ENCODE measurements at places on chromosomes 1 and 21.

- no peak for DNase-seq
These were observed 66.7 kb upstream of the ABCD3 start for GRCh38 chr1:94351481-94351880.

DNA sequence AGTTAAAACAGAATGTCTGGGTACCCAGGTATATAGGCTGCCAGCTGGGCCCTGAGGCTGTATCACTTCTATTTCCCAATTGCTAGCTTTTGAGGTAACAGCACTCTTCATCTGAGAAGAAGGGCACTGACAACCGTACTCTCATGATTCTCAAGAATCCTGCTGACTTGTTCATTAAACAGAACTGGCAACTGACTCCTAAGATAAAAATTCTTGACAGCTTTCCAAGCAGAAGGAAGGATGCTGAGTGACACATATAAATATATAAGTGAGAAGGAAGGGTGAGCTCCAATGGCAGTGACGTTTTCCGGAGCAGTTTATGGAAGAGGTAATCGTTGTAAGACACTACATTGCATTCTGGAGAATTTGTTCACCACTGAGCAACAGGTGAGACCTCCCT is 48.1 kb upstream of the NRIP1 start:
- DNase-seq, result no peak

- peak; percentile 99 for DNase-seq
These were observed 38.8 kb upstream of the SRSF10 start for GRCh38 chr1:24018611-24019580.

DNA sequence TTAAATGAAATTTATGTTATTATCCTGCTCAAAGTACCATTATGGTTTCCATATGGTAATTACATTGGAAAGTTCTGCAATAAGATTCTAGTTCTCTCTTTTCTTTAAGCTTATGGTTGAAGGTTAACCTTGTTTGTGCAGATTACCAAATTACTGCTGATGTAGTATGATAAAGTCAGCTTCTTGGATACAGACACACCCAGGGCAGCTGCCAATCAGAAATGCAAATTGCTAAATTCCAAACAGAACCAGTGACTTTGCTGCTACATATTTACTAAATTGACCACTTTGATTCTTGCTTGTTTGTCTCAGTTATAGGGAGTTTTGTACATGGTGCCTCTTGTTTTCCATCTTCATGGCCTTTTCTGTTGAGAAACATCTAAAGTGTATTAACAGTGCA is 26.5 kb downstream of the GNAT2 start:
- DNase-seq, result no peak

DNA sequence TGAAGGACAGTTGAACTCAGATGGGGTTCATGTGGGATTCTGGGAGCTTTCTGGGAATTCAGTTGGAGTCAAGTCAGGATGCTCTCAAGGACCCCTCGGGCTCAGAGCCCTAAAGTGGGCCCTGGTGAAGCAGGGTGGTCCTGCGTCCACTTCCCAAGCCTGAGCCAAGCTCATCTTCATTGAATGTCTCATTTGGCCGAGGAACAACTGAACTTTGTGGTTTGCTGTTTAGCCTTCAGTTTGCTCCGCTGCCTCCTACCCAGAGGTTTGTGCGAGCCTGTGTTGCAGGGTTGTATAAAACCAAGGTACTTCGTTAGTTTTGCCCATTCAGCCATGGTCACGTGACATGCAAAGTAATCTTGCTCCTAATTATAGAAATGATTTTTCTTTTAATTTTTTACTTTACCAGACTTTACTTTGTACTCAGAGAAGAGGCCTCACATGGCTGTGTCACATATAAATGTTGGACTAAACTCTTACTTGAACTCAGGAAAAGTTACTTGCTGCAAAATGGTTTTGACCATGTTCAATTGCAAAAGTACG is 49.7 kb downstream of the B3GALT5 start:
- DNase-seq, result peak; percentile 46

DNA sequence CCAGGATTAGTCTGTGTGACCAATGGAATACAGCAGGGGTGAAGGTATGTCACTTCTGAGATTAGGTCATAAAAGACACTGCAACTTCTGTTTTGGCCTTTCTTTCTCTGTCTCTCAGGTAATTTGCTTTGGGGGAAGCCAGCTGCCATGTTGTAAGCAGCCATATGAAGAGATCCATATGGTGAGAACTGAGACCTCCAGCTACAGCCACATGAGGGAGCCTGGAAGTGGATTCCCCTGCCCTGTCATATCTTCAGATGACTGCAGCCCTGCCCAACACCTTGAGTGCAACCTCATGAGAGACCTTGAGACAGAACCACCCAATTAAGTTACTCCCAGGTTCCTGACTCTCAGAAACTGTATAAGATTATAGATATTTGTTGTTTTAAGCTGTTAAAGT is 70.1 kb upstream of the ESRRG start:
- DNase-seq, result no peak

DNA sequence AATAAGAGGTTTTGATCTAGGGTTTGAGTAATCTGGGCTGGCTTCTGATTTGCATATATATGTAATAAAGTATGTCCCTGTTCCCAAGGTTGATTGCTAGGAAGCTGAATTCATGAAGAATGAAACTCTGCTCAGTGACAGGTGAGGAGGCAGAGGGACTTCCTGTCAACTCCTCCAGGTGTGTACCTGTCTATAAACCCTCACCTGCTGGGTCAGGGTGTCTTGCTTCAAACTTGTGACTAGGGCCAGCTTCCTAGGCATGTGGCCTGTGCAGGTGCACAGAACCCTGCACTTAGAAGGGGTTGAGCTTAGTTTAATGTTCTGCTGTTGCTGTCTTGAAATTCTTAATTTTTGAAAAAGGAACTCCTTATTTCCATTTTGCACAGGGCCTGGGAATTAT is 21.1 kb downstream of the OLFML3 start:
- DNase-seq, result no peak

- DNase-seq, result no peak
These were observed 121.1 kb downstream of the PSMG1 start for GRCh38 chr21:39062196-39062595.

DNA sequence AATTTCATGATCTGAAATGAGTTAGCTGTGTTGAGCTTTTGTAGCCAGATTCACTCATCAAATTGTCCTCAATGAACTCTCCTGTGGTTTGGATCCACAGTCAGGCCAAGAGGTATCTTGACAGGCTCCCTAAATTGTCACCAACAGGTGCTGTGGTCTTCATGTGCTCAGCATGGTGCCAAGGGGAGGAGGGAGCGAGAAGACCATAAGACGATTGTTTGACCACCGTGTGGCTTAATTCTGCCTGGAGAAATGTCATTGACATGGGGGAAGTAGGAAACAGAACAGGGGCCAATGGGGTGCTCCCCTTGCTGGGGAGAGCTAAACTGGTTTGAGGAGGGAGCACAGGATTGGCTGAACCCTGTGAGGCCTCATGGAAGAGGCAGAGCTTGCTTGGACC is 219.3 kb downstream of the KCNJ6 start:
- DNase-seq, result no peak

DNA sequence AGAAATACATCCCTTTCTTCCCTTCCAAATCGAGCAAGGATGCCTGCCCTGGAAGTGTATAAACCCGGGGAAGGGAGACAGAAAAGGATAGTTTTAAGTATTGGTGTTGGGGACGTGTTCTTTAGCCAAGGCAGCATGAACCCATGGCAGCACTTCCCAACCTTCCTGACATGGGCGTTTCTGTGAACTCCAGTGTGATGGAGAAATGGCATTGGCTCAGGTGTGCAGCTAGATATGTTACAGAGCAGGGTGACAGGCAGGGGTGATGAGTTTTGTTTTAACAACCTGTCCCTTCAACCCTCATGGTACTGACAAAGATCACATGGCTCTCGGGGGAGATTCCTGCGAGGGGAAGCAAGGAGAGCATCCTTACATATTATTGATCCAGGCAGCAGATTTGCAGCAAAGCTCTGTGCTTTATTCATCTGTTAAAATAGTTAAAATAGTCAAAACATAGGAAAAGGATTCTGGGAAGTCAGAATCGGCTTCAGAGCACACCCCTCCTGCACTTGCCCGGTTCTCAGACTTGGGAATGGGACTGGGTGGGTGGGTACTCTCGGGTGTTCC is 4.0 kb downstream of the MX1 start:
- DNase-seq, result peak; percentile 42

GRCh38 chr1:5685446-5686040 is 306.7 kb downstream of the NPHP4 start:
- no peak for DNase-seq

DNA sequence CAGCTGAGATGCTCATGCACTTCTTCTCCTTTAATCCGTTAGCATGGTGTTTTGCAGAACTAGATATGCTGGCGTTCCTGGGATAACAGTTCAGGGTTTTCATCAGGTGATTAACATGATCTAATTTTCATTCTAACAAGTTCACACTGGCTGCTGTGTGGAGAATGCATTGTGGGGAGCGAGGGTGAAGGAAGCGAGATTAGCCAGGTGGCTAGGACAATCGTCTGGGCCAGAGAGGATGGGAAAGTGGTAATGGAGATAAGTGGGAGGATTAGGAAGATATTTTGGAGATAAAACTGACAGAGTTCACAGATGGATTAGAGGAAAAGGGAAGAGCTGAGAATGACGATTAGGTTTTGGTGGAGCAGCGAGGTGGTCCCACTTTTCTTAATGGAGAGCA is 138.1 kb upstream of the MAGI3 start:
- no peak for DNase-seq

DNA sequence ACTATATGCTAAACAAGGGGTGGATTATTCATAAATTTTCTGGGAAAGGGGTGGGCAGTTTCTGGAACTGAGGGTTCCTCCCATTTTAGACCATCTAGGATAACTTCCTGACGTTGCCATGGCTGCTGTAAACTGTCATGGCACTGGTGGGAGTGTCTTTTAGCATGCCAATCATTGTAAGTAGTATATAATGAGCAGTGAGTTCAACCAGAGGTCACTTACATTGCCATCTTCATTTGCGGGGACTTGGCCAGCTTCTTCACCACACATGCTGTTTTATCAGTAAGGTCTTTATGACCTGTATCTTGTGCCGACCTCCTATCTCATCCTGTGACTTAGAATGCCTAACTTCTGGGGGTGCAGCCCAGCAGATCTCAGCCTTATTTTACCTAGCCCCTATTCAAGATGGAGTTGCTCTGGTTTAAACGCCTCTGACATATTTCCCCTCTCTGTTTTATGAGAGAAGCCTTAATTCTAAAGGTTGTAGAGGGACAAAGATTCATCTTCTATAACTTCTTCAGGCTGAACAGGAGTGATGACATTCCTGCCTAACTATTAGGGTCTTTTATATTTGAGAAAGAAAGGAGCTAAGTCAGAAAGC is 60.4 kb downstream of the DIP2A start:
- DNase-seq, result no peak

DNA sequence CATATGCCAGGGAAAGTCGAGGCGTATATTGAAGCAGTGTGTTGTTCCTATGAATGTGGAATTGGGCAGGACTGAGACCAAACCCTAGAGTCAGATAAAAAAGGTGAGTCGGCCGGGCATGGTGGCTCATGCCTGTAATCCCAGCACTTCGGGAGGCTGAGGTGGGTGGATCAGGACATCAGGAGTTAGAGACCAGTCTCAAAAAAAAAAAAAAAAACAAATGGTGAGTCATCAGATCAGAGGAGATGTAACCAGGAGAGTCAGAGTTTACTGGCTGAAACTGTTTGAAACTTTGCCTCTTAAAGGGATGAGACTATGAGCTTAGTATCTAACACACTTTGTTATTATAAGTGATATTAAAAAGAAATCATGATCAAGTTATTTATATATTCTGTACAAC is 26.4 kb upstream of the SYCP1 start:
- no peak for DNase-seq

GRCh38 chr1:21396516-21396915 is 43.4 kb upstream of the NBPF3 start:
- no peak for DNase-seq

- no peak for DNase-seq
These were observed 39.7 kb downstream of the RNASEL start for GRCh38 chr1:182549346-182549745.

GRCh38 chr1:72229893-72230292 is 52.4 kb downstream of the NEGR1 start:
- DNase-seq, result no peak

GRCh38 chr1:61120998-61121397 is 38.6 kb downstream of the NFIA start:
- no peak for DNase-seq

DNA sequence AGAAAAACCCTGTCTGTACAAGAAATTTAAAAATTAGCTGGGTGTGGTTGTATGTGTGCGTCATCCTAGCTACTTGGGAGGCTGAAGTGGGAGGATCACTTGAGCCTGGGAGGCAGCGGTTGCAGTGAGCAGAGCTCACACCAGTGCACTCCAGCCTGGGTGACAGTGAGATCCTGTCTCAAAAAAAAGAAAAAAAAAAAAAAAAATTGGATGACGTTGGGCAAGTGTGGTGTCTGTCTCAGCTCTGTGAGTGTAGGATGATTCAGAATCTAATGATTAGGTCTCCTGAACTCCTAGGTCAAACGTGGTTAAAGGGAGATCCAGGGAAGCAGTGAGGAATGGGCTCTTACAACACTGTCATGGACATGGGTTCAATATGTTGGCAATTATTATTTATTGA is 435.9 kb downstream of the KIF26B start:
- DNase-seq, result no peak

- no peak for DNase-seq
These were observed 941 bp downstream of the ELAVL4 start for GRCh38 chr1:50109647-50110075.

DNA sequence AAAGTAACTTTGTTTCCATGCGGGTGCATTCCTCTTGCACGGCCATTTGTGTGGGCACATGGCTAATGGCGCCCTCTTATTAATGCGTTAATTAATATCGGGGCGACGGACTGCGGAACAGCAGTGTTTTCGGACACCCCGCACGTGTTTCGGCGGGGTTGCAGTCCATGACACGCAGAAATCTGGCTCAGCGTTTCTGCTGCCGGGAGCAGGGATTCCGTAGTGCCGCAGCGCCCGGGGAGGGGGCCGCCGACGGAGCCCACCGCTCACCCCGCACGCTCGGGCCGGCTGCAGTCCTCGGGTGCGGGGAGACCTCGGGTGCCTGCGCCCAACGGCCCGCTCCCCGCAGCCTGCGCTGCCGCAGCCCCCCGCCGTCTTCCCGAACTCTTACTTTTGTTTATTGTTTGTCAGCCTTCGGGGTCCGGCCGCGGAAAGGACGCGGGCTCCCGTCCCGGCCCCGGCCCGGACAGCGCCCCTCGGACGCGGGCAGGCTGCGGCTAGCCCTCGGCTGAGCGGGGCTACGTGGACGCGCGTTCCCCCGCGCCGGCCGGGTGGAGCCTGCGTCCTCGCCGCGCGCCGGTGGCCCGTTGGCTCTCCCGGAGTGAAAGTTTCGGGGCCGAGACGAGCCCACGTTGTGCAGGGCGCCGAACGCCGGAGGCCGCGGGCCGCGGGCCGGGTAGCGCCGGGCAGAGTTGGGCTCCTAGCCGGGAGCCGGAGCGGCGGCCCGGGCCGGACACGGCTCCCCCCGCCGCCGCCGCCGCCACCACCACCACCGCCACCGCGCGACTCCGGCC is 849 bp downstream of the NFIA start:
- no peak for DNase-seq

- no peak for DNase-seq
These were observed 140.8 kb downstream of the FMN2 start for GRCh38 chr1:240232530-240232929.

DNA sequence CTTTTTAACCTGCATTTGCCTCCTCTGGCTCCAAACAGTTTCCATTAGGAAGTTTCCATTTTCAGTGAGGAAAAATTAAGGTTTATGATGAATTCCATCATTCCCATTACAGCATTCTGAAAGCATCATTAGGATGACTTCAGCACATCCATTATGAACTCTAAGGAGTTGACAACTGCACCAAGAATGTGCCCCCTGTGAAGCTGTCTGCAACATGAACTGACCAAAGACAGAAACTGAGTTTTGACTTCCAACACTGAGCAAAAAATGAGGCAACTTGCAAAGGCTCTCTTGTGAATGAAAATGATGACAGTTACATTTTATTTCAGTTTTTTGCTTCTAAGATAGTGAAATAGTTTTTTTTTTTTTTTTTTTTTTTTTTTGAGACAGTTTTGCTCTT is 18.3 kb upstream of the KCNE1 start:
- no peak for DNase-seq

All from right atrium auricular region (tissue), 2 donors.